Smooth muscle cell of the coronary artery (primary cell): ENCODE measurements at places on chromosomes 4 and X. TPM values are rescaled to one million over a fixed set of nuclear protein-coding genes. Genes with fewer than 3 reads are reported as not detected.

The RAB39B gene
- total RNA-seq: 0.47 and 0.53 TPM in 2 replicates

The PRKG2 gene
- 0.15 and 18.0 TPM in 2 replicates for total RNA-seq

The GUF1 gene
- total RNA-seq: 4.9 and 9.4 TPM in 2 replicates

The ANOS1 gene
- 0.94 and 11.7 TPM in 2 replicates for total RNA-seq

The FAM9B gene
- total RNA-seq: not detected in 2 replicates

The SYP gene
- total RNA-seq: 0.08 and 0.12 TPM in 2 replicates

The LONRF3 gene
- 0.47 and 1.1 TPM in 2 replicates for total RNA-seq

The MAML3 gene
- total RNA-seq: 0.82 and 1.1 TPM in 2 replicates

The BEX4 gene
- total RNA-seq: 4.1 and 19.4 TPM in 2 replicates

The JAKMIP1 gene
- not detected in 2 replicates for total RNA-seq

The DUX4 gene
- total RNA-seq: not detected in 2 replicates

The ITM2A gene
- 1.6 TPM in 1 of 2 replicates, not detected in the other for total RNA-seq

The FREM3 gene
- total RNA-seq: 0.08 TPM in 1 of 2 replicates, not detected in the other

The ADGRA3 gene
- 18.0 and 22.1 TPM in 2 replicates for total RNA-seq

The KLB gene
- not detected in 2 replicates for total RNA-seq

The CACNA1F gene
- not detected in 2 replicates for total RNA-seq

The DMD gene
- 3.6 and 23.2 TPM in 2 replicates for total RNA-seq

The IQSEC2 gene
- total RNA-seq: 2.1 and 4.3 TPM in 2 replicates

The WNK3 gene
- 0.15 and 0.23 TPM in 2 replicates for total RNA-seq

The SPOCK3 gene
- total RNA-seq: 0.60 TPM in 1 of 2 replicates, not detected in the other

The FRMD7 gene
- total RNA-seq: under 0.01 TPM in 1 of 2 replicates, not detected in the other

The SLC6A14 gene
- not detected in 2 replicates for total RNA-seq

The KLHL15 gene
- total RNA-seq: 4.8 and 4.9 TPM in 2 replicates

The DGAT2L6 gene
- not detected in 2 replicates for total RNA-seq

The SH3D19 gene
- total RNA-seq: 13.0 and 13.2 TPM in 2 replicates

The KLHL13 gene
- 2.1 and 48.4 TPM in 2 replicates for total RNA-seq

The ANK2 gene
- total RNA-seq: 17.0 and 403 TPM in 2 replicates

The HTATSF1 gene
- total RNA-seq: 26.8 and 30.1 TPM in 2 replicates

The LRP2BP gene
- 0.35 and 0.38 TPM in 2 replicates for total RNA-seq
